NCI-H146 (cell line): ENCODE measurements at places on chromosomes 3 and 15.

GRCh38 chr3:55724821-55725220 lies 237.7 kb upstream of the WNT5A start:
- DNase-seq: no peak

DNA sequence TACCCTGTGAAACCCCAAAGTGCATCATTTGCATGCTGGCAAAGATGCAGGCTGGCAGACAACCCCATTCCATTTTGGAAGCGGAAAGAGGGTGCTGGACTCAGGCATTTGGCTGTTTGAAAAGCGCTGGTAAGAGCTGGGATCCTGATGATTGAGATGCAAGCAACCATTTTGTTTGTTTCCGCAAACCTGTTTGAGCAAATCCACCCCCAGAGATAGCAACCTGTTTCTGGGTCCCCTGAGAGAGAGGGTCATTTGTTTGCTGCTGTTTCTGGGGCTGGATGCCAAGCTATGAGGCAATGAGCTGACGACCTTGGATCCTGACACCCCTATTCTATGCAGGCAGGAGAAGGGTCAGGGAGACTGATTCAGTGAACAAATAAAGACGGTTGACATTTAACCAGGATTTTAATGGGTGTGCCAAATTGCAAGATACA lies 9.8 kb downstream of the SLC6A1 start:
- no peak for DNase-seq

DNA sequence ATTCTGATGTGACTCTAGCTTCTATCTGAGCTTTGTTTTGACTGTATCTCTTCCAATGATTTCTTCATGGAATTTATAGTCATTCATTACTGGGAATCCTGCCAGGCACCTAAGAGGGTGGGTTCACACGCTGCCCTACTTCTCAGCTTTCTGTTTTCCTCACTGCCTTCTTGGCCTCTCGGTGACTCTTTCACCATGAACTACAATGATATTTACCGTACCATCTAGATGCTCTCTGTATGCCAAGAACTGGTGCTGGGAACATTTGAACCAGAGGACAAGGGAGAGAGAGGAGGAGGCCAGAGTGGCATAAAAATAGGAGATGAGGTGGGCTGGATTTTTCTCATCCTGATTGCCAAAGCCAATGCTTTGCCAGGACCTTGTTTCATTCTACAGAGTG lies 280.0 kb upstream of the P2RY1 start:
- DNase-seq: no peak

- no peak for DNase-seq
Observed at GRCh38 chr3:126056088-126056487, 27.8 kb downstream of the SLC41A3 start.

DNA sequence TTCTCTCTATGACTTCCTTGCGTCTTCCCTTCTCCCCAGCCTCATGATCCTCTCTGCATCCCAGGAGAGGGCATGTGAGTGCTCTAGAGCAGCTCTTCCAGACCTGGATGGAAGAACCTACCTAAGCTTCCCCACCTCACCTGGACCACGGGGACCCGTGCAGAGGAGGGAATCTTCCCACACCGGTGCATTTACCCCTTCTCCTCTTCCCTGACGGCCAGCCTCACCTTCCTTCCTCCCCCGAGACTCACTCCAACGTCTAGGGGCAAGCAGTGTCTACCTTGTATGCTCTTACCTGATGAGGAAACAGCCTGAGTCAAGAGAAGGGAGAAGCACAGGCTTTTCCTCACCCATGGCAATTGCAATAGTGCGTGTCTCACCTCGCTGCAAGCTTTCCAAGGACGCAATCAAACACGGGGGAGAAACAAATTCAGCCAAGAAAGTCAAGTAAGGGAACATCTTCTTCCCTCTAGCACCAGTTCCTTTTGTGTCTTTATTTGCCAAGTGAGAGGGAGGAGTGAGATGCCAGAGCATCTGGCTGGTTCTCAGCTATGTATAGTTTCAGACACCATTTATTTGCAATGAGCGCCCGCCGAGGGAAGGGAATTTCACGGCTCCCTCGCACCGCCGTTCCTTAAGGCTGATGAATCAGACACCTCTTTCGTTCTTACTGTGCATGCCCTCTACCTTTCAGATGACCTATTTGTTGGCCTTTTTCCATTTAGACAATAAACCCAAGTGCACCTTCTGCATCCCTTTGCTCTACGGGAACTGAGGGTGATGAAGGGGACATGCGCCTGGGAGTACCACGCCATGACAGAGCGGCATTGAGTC lies 1.8 kb upstream of the CCR9 start:
- no peak for DNase-seq

DNA sequence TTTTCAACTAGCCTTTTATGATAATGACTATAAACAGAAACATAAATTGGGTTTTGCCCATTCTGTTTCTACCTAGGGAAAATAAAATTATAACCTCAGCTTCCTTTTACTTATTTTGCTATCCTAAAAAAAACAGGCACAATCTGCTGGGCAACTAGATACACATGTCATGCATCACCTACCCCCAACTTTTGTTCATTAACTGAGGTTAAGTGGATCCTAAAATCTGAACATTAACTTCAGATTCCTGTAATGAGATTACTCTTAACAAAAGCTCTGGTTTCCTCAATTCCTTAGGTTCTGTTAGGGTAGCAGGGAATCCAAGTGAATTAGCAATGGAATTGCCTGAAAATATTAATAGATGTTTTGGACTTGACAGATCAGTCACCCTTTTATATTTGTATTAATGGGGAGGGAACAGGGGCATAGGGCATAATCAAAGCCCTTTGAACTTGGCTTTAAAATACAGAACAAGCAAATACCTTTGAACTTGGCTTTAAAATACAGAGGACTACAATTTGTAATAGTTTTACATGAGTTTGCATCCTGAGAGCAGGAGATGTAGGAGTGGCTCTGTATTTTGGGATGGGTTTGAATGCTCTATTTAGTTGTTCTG lies 106.6 kb downstream of the FEZF2 start:
- DNase-seq: no peak
